ENCODE measurements at places on chromosomes 4 and X.

GRCh38 chr4:113781439-113782040 is 20.0 kb upstream of the CAMK2D start:
- no peak for DNase-seq

DNA sequence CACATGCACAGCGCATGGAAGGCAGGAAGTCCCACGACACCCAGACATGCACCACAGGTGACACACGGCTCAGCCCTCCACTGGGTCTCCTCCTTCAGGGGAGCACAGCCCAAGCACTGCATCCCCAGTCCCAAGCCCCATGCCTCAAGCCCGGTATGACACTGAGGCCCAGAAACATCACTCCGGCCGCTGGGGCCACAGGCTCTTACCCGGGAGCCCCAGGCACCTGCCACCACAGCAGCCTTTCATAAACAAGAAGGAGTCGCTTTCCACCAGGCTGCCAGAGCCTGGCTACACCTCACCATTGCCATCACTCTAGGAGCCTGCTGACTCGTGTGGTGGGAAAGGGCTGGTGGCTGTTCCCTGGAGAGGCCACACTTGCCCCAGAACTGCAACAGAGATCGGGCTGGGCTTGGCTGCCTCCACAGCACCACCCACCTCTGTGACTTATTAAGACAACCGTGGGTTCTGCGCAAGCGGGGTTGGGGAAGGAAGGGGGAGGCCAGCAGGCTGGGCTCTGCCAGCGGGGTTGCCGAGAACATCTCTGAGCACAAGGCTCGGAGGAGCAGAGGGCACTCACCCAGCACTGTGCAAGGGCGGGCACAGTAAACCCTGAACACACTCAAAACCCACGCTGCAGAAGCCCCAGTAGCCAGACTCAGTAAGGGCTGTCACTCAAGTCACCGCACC is 4.5 kb downstream of the HAUS7 start:
- no peak for DNase-seq

- DNase-seq, result no peak
Measured at GRCh38 chr4:186761393-186761792, 37.7 kb upstream of the FAT1 start.

GRCh38 chrX:131762802-131763234 is 218.9 kb downstream of the OR13H1 start:
- no peak for DNase-seq

DNA sequence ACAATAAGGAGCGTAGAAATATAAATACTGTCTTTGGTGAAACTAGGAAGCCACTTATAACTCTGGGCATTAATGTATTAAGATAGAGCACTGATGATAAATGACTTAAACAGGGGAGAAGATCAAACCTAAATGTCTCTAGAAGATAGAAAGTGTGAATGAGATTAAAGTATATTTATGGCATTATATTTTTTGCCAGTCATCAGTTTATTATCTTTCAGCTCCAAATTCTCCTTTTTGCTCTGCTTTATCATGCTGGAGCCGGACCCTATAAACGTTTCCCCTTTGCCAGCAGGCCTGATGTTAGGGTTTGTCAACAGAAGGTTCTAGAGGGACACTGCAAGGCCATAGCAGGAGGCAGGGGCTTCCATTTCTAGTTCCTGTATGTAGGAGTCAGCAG is 76.4 kb downstream of the TBC1D19 start:
- DNase-seq, result no peak

DNA sequence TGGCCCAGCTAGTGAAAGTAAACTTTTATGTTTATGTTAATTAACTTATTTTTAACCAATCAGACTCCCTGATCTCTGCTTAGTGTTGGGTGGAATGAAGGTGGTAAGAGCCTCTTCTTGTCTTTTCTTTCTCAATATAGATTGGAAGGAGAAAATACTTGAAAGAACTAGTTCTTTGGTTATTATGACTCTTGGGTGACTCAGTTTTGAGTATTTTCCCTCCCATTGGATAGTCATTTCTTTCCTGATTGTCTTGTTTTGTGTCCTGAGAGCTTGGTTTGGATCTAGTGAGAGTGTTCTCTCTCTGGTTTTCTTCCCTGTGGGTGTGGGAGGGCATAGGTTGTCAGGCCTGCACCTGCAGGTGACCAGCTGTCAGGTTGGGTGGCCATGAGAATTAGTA is 172.0 kb upstream of the GLRA2 start:
- DNase-seq, result no peak

DNA sequence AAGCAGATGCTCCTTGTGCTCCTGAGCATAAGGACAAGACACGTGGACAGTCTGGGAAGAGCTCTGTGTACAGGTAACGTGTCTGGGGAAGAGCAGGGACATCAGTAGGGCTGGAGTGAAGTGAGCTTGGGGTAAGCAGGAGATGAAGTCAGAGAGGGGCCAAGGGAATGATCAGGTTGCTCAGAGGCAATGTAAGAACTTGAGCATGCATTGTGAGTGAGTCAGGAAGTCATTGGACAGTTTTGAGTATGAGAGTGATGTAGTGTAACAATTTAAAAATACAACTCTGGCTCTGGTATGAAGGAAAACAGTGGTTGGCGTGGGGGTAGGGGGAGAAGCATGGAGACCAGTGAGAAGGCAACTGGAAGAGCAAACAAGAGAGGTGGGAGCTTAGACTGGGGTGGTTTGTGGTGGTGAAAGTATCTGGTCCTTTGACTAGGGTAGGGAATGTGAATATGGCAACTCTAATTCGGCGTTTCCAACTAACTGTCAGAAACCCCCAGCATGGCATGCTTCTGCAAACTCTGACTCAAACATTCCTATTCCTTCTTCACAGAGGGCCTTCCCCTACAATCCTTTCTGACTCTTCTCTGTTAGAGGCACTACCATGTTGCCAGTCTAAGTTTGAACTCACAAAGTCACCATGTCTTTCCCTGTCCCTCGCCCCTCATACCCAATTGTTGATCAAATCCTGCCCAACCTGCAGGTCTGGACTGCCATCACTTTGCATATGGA is 57.2 kb downstream of the STBD1 start:
- no peak for DNase-seq

DNA sequence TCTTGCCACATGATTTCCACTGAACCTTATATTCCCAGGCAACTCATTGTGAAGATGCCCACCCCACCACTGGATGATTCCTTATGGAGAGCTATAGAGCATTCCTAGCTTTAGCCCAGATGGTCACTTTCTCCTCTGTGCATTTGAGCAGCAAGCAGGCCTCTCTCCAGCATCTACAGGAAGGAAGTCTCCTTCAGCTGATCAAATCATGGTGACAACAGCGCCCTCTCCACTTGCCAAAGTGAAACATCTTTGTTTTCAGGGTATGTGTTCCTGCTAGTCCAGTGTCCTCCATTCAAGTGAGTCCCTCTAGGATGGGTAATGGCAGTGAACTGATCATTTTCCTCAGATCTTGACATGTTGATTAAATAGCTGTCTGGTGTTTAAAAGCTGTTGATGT is 10.9 kb upstream of the SYTL5 start:
- DNase-seq, result no peak

DNA sequence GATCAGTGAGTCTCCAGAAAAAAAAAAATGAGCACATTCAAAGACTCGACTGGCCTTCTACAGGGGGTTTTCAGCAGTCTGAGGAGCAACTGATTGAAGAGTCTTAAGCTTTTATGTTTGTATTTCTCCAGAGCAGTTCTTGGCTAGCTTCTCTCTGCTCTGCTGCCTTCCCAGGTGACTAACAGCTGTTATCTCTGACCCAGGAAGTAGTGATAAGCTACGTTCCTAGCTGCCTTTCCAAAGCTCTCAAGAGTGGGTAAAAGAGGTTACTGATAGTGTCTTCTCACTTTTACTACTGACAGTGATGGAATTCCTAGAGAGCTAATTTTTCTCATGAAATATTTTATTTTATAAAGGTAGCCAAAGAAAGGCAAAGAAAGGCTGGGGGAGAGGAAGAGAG is 66.6 kb downstream of the ENOX2 start:
- no peak for DNase-seq

DNA sequence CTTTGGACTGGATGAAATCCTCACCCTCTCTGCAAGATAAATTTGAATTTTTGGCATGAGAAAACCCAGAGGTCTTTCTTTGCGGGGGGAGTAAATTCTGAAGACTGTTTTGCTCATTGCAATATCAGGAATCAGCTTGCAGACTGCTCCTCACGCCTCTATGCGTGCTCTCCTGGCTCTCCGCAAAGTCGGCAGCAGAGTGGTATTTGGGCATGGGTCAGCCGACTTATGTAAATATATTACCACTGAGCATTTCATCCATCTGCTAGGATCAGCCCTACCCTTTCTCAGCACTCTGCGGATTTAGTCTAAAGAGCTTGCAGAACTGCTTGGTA is 288.0 kb downstream of the ASMT start:
- DNase-seq, result no peak

DNA sequence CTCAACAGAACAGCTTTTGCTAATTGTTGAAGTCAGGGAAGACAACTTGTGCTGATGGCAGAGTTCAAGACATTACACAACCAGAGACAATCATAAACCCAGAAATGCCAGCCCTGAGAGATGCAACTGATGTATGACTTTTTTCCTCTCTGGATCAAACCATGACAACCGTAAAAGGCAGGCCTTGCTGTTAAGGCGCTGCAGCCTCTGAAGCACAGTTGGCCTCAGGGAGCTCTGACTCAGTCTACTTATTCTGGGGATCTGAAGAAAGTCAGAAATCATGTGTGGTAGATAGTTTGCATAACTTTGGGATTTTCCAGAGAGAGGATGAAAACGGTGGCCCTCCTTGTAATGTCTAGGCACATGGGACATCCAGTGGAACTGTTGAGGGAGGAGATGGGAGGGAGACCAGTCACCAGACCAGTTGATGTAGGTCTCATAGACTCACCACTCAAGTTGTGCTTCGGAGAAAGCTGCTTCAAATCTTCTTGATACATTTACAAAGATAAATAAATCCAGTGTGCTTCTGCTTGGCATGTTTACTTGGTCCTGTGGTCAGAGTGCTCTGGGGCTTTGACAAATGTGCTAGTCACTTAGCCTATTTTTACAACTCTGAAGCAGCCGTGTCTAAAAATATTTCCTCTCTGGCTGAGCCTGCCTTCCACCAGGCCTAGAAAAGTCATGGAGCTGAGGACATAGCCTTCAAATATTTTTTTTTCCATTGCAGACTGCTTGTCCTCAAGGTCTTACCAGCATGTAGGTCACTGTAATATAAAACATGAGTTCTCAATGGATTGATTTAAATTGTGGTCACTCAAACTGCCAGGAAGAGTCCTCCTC is 7.5 kb downstream of the HADH start:
- no peak for DNase-seq
